ENCODE measurements at places on chromosomes 5 and 9.

- DNase-seq, result no peak
These were observed 1.6 kb downstream of the STKLD1 start for GRCh38 chr9:133377721-133378216.

DNA sequence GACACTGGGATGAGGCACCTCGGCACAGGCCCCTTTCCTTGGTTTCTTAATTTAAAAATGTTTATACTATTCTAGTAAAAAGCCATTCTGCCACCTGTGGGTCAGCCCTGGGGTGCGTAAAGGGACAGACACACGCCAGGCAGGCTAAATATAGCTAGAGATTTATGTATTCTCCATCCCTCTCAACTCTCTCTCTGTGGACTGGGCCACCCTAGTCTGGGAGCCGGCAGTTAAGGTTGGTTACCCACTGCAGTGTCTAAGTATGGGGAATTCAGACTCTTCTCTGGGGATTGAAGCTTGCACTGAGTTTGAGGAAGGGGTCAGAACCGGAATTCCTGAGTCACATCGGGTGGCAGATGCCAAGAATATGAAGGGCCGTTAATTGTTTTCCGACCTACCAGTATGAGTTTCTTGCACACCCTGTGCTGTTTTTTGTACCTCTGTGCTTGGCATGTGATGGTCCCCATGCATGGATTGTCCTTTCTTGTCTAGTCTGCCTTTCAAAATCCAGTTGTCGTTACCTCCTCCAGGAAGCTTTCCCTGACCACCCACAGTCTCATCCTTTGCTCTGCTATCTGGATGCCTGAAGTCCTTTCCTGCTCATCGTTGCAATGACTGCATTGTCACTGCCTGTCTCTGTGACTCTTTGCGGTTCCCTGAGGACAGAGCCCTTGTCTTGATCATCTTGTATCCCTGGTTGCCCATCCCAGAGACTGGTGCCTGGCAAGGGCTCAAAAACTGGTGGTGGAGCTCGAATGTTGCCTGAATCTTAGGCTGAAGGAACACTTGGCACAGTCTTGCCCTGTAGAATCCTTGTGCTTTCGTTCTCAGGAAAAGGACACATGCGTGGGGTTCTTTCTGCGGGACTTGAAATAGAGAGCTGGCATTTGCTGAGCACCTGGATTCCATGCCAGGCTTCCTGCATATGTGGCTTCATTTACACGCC, 2.1 kb downstream of the NEURL1B start:
- DNase-seq, result peak; percentile 66

- DNase-seq, result no peak
These were observed 28.8 kb downstream of the TNIP1 start for GRCh38 chr5:151051931-151052608.

GRCh38 chr9:8769153-8769552, 969.6 kb upstream of the DMAC1 start:
- DNase-seq, result no peak

DNA sequence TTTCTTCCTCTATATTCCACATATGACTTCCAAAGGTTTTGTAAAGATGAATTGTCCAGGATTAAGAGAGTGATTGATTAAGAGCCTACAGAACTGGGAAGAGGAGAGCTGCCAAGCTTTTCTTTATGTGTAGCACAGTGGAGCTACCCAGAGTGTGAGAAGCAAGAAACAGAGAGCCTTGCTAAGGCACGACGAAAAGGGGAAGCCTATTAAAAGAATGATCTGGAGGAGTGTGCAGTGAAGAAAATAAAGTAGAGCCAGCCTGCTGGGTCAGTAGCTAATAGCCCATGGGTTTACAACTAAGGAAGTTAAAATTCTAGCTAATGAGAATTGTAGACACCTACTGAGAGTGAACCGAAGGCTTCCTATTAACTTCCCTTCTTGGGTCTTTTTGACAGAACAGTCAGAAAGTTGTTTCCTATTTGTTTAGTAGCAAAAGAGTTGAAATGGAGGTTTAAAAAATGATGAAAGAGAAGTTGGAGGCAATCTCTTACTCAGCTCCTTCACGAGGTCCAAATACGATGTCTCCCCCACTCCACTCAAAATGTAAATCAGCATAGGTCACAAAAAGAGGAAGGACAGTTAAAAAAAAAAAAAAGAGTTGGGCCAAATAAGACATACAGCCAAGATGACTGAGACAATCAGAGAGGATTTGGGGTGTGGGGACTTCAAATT, 957 bp upstream of the PRR16 start:
- no peak for DNase-seq

GRCh38 chr9:36036780-36037548, at the start of gene RECK:
TSS of gene RECK (plus strand) at chr9:36036913. CDS start at chr9:36036999, 86 bp downstream.
- peak; percentile 84 for DNase-seq

DNA sequence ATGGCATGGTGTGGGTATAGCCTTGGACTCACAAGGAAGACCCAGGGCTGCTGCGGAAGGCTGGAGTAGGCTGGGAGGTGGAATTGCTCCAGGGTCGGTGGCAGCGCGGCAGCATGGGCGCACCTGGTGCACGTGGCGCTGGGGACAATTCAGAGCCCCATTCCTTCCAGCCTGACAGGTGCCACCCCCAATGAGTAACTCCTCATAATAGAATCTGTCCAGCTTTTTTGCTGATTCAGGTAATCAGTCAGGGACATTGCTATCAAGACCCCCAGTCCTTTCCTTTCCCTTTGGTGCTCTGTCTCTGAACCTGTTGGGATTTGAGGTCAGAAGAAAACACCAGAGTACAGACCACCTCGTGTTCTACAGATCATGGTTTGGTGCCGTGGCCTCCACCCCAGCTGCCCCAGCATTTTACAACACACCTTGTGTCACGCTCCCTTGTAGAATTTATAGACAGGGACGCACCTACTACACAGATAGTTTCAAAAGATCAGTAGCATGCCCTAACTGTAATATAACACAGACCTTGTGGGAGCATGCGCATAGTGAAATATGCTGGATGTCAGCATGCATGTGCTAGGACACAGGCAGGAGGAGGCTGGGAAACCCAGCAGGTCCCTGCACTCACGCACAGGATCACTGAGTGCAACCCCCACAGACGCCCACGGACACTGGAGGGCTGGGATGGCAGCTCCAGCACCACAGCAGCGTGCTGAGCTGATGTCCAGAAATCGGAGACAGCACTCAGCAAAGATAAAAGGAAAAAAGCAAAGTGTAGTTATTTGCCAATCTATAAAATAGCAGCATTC, 47.9 kb upstream of the CTSL start:
- no peak for DNase-seq

- DNase-seq, result no peak
These were observed 9.3 kb upstream of the TRIM36 start for GRCh38 chr5:115179030-115179393.

DNA sequence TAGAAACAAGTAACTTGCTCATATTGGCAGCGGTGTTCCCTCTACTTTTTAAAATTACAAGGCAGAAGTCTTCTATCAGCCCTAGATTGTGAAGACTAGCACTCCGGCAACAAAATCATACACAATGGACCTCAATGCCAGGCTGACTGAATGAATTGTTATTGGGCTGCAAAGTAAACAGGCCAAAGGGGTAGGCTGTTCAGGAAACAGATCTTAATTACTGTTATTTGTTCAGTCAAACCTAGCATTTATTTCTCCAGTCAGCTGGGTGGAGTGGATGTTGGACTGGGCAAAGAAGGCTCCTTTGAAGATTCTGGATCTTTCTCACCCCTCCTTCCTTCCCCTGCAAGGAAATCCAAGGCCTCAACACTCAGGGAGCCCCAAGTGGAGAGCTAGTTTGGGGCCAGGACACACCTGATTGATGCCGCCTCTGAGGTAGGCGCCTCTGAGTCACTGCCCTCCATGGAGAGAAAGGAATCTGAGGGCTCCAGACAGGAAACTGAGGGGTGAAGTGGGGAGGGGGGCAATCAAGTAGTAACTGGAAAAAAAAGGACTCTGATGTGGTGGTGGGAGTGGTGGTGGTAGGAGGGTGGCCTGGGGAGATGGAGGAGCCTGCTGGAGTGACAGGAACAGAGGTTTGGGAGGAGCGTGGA, 35.5 kb downstream of the SERINC5 start:
- no peak for DNase-seq

DNA sequence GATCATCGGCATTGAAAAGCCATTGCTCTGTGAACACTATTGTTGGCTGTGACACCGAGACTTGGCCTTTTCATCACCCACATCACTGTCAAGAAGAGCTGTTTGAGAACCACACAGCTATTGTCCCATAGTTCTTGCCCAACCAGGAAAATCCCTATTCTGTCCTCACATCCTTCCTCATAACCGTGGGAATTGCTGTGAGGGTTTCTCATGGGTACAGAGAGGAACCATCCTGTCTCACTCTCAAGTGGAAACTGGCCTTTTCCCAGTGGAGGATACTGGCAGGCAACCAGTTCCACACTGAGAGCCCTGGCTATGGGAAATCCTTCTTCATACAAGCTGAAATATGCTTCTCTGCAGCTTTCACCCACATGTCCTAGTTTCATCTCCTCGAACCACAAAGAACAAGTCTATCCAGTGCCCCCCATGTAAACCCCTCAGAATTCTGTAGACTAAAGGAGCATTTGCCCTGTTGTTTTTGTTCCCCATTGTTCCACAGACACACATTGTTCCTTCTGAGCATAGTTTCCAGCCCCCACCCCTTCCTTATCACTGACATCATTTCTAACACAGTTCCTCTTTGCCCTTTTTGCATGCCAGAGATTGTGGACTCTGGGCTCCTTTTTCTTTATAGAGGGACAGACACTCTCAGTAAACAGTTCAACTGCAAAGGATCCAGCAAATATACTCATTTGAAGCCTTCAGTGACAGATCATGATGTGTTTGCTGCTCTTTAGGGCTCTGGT, 57.8 kb upstream of the C5orf46 start:
- DNase-seq, result no peak

DNA sequence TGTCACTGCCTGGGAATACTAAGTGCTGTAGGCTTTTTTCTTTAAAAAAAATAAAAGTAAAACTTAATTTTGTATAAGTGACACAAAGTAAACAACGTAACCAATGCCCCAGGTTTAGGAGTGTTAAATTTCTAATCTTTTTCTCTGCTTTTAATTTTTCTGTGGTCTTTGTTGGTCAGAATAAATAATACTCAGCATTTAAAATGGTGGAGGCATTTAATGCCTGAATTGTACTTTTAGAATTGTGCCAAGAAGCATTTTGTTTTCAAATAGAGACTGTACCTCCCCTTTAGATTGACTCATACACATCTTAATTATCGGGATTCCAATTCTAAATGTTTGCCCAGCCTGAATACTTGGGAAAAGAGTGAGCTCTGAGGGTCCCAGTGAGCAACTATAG, 1.6 kb downstream of the DMXL1 start:
- DNase-seq, result no peak

- DNase-seq, result no peak
These were observed 74.3 kb upstream of the TNC start for GRCh38 chr9:115192280-115192679.

DNA sequence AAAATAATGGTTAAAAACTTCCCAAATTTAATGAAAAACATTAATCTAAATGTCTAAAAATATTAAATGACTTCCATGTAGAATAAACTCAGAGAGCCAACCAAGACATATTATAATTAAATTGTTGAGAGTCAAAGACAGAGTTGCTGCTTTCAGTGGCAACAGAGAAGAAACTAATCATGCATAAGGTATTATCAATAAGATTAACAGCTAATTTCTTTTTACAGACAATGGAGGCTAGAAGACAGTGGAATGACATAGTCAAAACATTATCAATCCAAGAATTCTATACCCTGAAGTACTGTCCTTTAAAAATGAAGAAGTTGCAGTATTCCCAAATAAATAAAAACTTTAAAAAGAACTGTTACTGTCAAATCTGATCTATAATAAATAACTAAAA, 268.7 kb downstream of the IRX2 start:
- no peak for DNase-seq

GRCh38 chr9:99986642-99987041, 80.2 kb downstream of the STX17 start:
- DNase-seq, result no peak

GRCh38 chr9:74414325-74414724, 82.8 kb upstream of the RORB start:
- no peak for DNase-seq

DNA sequence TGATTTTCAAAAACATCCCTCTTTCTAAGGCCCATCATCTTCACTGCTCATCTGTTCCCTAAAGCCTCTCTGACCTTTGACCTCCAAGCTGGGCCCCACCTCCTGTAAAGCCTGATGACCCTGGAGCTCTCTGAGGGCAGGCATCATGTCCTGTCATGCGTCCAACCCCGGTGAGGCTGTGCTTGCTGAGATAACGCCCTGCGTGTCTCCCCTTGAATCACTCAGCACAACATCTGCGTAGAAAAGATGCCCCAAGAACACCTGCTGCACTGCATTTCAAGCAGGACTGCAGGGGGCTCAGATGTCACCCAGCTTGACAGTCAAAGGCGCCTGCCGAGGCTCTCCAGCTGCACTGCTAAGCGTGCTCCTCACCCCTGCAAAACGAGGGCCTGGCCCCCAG, 78.0 kb downstream of the OTULIN start:
- DNase-seq, result no peak

- peak; percentile 43 for DNase-seq
These were observed 487.2 kb upstream of the ST8SIA4 start for GRCh38 chr5:101390151-101390908.

All from G401 (cell line).